ENCODE measurements at places on chromosomes 5 and 9. TPM values are rescaled to one million over a fixed set of nuclear protein-coding genes. Genes with fewer than 3 reads are reported as not detected.

Gene BRD3OS
- 23.8 TPM for total RNA-seq

GRCh38 chr9:33146298-33146697, 20.8 kb downstream of the B4GALT1 start:
- ATAC-seq, result no peak

Gene KCTD16
- 0.13 TPM for total RNA-seq

DNA sequence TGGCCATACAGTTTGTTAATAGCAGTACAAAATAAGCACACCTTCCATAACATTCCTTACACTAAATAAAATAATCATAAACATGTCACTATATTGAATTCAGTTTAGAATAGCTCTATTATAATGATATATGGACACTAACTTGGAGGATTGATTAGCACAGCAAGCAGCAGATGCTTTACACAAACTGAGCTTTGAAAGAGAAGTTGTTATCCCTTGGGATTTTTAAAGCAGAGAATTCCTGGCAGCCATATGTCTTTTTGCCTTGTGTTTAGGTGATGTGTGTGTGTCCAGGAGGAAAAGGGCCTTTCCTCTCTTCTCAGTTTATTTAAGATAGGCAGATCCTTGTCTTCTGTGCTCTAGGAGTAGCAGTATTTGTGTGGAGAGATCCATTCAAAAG, 232.2 kb upstream of the GRIN3A start:
- no peak for ATAC-seq

Gene PCDHGA4
- total RNA-seq, result 4.7 TPM

- ATAC-seq, result no peak
Measured at GRCh38 chr5:11476866-11477265, 427.4 kb downstream of the CTNND2 start.

GRCh38 chr5:31209334-31209733, 15.8 kb downstream of the CDH6 start:
- no peak for ATAC-seq

- ATAC-seq, result no peak
Measured at GRCh38 chr5:16841416-16841815, 94.7 kb downstream of the MYO10 start.

- ATAC-seq, result peak; percentile 18
Measured at GRCh38 chr5:68657055-68657961, 436.5 kb upstream of the SLC30A5 start.

Gene PSIP1
- 36.6 TPM for total RNA-seq

Gene MAMDC4
- 2.2 TPM for total RNA-seq

Gene GALT
- total RNA-seq, result 19.1 TPM

Gene C9orf153
- total RNA-seq, result 0.54 TPM

DNA sequence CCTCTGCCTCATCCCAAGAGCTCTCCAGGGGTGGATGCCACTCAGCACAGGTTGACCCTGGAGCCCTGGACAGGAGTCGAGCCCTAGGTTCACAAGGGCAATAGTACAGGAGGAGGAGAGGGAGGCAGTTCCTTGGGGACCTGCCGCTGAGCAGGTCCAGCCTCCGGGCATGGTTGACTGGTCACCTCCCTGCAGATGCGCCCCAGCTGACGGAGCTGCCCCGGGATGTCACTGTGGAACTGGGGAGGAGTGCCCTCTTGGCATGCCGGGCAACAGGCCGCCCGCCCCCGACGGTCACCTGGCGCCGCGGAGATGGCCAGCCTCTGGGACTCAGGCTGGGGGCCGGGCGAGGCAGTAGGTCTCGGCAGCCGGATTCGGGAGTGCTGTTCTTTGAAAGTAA, 53.7 kb downstream of the HMCN2 start:
- no peak for ATAC-seq

DNA sequence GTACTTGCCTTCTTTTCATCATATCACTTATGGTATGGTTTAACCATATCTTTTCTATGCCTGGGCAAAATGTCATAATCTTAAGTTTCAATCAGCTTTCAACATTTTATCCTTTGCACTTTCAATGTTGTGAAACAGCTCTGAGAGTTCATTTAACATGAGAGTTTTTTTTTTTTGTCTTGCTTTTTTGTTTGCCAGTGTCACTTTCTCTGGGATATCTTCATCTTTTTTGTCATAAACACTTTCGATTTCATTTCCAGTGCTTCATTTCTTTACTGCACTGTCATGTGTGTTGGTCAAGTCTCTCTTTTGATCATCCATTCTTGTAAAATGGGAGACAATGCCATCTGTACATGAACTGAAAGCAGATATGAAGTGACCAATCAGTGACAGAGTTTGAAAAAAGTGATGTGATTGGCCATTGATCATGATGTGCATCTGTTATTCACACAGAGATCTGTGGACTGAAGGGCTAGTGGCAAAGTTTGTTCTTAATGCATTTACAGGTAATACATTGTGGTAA, 7.5 kb upstream of the POU5F2 start:
- ATAC-seq, result no peak

DNA sequence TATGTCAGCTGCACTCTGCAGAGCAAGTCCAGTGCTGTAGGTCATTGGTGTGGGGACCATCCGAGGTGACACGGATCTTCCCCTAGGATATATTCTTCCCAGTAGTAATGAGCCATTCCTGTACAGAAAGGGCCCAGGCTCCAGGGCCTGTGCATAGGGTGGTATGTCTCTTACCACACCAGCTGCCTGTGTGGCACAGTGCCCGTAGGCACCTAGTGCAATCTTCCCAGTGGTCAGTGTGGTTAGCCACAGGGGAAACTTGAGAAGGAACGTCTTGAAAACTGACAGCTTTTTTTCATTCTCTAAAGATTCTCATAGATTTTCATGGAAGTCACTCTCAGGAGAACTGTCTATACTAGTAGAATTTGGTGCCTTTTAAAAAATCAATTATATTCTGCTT, 39.8 kb downstream of the CYSTM1 start:
- ATAC-seq, result no peak

DNA sequence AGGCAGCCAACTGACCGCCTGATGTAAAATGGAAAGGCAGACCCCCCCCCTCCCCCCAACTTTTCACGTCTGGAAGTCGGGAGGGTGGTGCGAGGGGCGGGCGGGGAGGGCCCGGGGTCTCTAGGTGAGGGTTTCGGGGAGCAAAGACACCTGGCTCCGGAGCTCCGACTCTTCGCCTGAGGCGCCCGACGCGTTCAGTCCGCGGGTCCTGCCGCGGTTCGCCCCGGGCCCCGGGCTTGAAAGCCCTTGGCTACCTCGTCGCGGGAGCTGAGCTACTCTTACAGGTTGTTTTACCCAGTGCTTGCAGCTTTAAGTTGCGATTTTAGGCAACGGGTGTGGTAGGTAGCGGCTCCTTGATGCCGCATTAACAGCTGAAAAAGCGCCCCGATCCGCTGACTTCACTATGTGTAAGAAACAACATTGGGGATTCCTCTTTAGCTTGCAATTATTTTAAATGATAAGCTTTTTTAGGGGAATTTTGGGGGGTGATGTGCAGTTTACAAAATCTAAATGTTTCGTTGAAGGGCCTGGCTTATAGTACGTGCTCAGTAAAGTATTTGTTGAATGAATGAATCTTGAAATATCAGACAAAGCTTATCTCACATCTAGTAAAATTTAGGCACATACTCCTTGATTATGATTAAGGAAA, 722 bp downstream of the CDC42SE2 start:
- ATAC-seq, result peak; percentile 12

- no peak for ATAC-seq
Measured at GRCh38 chr5:151182976-151183375, 25.4 kb upstream of the ANXA6 start.

DNA sequence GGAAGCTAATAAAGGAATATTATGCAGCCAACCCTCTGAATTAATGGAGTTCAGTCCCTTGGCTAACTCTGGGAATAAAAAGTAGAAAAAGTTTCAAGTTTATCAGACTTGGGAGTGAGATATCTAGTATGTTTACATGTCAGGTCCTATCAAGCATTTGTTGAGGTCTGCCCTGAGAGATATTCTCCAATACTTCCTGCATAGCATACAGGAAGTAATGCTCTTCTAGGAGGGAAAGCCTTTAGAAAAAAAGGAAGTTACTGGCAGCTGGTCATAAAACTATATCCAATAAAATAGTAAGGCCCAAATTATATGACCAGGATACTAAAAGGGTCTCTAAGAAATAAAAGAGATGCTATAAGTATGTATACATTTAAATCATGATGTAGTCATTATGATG, 594.1 kb upstream of the FTMT start:
- no peak for ATAC-seq

GRCh38 chr5:16639206-16639605, 22.4 kb upstream of the RETREG1 start:
- no peak for ATAC-seq

Gene SPATA31A3
- total RNA-seq, result not detected

GRCh38 chr9:1653282-1653681, 361.9 kb upstream of the SMARCA2 start:
- no peak for ATAC-seq

Gene SLCO4C1
- 0.12 TPM for total RNA-seq

- ATAC-seq, result peak; percentile 8
Measured at GRCh38 chr9:137114220-137114612, 317 bp downstream of the DPP7 start.

- ATAC-seq, result no peak
Measured at GRCh38 chr9:133581513-133582343, 27.5 kb downstream of the FAM163B start.

Data from gastroesophageal sphincter (tissue), 4 donors.